ENCODE measurements at places on chromosomes 11 and 22.

DNA sequence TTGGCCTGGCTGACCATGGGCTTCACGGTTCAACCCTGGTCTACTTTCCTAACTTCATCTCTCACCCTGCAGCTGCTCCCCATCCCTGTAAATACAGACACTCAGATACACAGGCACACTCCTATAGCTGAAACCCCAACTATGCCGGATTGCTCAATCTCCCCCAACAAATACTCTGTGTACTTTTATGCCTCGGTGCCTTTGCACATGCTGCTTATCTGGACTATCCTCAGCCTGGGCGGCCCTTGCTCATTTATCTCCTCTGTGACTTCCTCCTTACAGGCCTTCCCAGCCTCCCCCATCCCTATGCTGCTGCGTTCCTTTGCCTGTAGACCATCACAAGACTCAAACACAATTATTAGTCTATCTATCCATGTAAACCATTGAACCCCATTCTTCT, 76.6 kb downstream of the PKNOX2 start:
- no peak for DNase-seq

GRCh38 chr11:2827256-2827655, 58.3 kb downstream of the CDKN1C start:
- DNase-seq: no peak

- no peak for DNase-seq
Measured at GRCh38 chr22:34236527-34236926, 316.3 kb upstream of the LARGE1 start.

DNA sequence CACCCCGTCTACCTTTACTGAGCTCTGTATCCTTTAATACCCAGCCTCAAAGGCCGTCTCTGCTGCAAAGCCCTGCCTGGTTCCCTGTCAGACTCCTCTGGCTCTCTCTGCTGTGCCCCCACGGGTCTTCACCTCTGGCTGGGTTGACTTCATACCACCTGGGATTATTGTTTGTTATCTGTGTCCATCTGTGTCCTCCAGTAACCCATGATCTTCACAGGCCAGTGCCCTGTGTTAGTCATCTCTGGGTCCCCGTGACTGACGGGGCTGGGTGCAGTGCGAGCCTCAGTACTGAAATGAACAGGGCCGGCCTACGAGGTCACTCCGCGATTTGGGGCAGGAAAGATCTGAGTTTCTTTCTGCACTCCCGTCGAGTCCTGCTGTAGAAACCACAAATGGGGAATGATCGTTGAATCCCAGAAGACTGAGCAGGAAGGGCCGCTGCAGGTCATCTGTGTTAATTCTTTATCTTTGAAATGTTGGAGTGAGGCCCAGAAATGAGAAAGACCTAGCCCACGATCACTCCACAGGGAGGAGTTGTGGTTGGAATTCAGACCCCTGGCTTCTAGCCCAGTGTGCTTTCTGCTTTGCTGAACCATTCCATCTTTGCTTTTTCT, 12.3 kb upstream of the TUB start:
- DNase-seq: no peak

DNA sequence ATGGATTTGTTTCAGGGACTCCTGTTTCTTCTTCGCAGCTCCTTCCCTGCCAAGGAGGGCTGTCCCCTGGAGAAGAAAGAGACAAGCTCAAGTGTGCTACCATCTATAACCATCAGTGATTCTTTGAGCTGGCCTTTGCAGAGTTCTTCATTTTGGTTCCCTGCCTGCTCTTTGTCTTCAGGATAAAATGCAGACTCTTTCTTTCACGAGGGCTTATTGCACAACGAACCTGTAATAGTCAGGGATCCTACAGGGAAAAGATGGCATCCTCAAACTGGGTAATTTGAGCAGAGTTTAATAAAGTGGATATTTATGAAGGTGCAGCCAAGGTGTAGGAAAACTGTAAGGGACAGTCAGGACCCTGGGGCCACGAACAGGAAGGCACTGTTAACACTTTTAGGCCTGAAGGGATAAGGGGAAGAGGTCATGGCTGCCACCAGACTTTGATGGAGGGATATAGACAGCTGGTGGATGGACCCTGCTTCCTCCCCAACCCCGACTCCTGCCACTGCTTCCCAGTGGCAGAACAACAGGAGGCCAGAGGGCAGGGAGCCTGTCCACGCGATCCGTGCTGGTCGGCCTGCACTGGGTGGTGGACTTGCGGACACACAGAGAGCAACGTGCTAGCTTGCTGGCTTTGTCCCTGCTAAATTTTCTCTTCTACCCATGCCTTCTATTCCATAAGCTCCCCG, 767.0 kb downstream of the NTM start:
- no peak for DNase-seq

DNA sequence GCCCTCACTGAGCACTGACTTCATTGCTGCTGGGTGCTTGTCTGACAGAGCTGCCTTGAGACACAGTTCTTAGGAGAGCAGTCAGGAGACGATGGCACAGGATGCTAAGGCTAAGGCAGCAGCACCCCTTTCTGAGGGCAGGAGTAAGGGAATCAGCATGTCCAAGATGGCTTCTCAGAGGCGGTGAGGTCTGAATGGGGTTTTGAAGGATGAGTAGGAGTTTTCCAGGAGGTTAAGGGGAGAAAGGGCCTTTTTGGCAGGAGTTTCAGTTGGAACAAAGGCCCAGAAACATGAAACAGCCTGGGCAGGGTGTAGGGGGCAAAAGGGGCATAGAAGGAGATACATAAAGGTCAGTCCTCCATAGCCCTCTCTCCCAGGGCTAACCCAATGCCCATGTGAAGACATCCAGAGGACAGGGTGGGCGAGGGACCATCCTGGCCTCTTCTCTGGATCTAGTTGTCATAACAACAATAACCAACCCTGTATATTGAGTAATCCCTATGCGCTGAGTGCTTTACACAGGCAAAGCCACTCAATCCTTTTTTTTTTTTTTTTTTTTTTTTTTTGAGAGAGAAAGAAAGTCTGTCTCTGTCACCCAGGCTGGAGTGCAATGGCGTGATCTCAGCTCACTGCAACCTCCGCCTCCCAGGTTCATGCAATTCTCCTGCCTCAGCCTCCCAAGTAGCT, 19.0 kb downstream of the CYTH4 start:
- DNase-seq: no peak

DNA sequence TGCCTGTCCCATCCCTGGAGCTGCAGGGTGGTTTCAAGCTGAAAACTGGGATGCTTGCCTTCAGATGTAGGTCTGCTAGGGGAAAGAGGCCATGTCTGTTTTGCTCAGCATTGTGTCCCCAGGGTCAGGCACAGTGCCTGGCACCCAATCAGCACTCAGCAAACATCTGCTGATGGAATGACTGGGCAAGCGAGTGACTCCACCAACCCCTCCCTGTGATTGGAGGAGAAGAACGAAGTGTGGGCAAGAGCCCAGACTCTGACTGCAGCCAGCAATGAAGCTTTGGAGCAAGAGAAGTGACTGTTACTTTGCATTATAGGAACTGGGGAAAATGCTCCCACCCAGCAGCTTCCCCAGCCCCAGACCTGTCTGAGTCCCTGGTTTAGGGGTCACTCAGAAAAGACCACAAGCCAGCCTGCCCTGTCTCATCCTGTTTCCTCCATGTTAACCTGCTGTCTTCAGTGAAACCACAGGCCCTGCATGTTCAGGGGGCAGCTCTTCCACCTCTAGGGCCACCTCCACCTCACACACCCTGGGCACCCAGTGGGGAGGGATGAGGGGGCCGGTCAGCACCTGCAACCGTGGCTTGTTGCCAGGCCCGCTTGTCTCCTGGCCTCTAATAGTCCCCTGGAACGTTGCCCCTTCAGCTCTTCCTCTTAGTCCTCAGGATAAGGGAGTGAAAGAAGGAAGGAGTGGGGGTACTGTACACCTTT, 147.4 kb downstream of the TRIM29 start:
- DNase-seq: no peak

DNA sequence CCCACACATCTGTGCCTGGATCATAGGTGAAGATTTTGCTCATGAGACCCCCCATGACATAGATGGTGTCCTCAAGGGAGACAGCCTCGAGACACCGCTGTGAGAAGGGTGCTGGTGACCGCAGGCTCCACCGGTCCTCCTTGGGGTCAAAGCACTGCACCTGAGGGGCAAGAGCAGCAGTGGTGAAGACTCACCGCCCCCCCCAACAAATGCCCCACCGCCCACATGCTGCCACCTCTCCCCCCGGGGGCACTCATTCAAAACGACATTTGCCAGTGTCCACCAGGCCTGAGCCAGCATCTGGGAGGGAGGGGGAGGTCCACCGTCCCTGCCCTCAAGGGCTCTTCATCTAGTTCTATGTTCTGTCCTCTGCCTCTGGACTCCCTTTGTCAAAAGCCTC, 9.3 kb downstream of the KLHL35 start:
- no peak for DNase-seq

Measured in progenitor cell of endocrine pancreas (in vitro differentiated cells).